ENCODE measurements at places on chromosomes 5 and 9.

DNA sequence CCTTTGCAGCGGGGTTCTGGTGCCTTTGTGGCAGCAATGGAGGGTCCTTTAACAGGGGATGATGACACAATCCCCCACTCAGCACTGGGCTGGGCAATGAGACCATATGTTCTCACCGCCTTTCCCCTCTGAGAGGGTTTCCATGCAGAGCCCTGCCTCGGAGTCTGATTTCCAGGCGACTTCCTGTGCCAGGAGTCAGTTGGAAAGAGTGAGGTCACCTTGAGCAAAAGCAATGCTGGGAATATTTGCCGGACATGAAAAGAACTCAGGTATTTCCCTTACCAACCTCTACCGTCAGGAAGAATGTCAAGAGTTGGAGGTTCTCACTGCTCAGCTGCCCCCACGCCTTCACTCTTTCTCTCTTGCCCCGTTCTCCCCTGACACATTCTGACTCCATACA, 284.2 kb upstream of the IRX1 start:
- no peak for DNase-seq

- no peak for DNase-seq
These were observed 219.6 kb downstream of the ADAMTS6 start for GRCh38 chr5:65262096-65262495.

- no peak for DNase-seq
These were observed 65.1 kb upstream of the IL33 start for GRCh38 chr9:6150483-6150882.

DNA sequence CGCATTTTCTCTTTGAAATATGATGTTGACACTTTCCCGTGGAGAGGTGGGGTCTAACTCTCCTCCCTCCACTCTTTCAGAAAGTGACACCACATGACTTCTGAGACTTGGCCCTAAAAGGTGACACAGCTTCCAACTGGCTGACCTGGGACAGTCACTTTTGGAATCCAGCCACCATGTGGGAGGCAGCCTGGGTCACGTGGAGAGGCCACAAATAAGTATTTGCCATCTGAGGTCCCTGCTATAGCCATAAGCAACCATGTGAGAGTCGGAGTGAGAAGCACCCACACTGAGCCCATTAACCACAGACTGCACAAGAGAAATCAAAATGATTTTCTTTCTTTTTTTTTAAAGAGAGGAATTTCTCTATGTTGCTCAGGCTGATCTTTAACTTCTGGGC, 4.1 kb upstream of the PHYKPL start:
- no peak for DNase-seq

- no peak for DNase-seq
These were observed 3.0 kb downstream of the EQTN start for GRCh38 chr9:27293996-27294395.

GRCh38 chr5:74375271-74375670, 265.3 kb downstream of the ENC1 start:
- no peak for DNase-seq

DNA sequence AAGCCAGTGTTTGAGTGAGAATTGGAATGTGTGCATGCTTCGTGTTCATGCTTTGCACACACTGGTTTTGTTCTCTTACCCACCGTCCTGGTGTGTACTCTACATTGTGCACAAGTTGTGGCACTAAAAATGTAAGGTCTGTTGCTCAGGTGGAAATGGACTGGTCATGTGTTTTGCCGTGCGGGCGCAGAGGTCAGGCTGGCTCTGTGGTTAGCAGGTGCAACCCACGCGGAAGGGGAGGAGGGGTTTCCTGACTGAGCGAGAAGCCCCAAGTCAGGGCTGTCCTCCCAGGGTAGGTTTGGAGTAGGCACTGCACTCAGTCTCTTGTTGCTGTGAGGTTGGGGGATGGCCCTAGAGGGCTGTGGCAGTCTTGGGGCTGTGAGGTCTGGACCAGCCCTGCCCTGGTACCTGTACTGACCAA, 86.6 kb downstream of the EHMT1 start:
- no peak for DNase-seq

DNA sequence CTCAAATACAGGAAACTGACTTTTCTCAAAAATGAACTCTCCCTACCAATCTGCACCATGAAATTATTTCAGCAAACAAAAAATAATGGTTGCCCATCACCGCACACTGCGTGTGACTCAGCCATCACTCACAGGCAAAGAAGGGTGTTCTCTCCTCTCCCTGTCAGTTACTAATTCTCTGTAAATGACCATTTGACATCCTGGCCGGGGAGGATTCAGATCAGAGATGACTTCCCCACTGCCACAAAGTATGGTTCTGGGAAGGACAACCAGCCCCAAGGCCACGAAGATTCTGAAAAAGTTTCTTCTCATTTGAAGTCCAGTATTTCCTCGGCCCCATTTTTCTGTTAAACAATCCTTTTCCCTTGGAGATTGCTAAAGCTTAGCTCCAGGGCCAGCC, 199.4 kb downstream of the AUH start:
- no peak for DNase-seq

DNA sequence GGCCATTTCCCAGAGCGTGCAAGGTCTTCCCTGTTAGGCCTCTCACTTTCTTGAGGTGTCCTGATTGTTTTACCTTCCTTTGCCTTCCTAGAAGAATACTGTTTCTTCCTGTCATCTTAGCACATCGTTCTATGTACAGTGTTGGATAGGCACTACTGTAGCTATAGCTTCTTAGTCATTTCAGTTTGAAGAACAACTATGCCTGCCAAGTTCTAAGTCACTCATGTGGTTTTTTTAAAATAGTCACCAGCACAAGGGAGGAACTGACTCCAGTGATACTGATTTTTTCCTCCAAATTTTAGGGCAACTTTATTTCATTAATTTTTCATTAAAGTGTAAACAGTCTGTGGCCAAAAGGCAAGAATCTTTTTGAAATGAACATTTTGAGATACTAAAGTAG, 122.4 kb upstream of the NR5A1 start:
- no peak for DNase-seq

- DNase-seq, result no peak
These were observed 25.5 kb upstream of the RUSC2 start for GRCh38 chr9:35464141-35465025.

DNA sequence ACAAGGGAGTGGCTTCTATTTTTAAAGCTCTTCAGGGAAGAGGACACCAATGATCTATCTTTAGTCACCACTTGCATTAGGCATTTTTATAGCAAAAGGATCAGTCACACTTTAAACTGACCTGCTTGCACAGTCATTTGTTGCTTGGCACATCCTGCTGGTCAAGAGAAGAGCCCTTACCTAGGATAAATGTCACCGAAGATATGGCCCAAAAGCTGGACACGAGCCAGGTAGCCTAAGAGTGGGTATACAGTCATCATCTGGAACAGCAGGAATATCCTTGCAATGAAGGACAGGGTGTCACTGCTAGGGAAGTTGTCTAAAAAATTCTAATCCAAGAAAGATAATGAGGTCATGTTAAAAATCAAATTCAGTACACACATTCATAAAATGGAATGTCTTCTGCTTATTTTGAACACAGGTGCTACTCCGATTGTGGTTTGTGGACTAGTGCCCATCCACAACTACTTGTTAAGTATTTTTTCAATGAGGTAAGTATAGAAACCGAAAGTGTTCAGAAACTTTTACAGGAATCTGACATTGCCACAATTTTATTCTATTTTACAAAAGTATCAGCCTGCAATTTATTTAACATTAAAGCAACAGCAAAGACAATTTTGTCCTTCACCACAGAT, 78.4 kb downstream of the SLC38A9 start:
- peak; percentile 2 for DNase-seq

GRCh38 chr9:136228107-136228875, 17.3 kb downstream of the QSOX2 start:
- DNase-seq, result no peak

DNA sequence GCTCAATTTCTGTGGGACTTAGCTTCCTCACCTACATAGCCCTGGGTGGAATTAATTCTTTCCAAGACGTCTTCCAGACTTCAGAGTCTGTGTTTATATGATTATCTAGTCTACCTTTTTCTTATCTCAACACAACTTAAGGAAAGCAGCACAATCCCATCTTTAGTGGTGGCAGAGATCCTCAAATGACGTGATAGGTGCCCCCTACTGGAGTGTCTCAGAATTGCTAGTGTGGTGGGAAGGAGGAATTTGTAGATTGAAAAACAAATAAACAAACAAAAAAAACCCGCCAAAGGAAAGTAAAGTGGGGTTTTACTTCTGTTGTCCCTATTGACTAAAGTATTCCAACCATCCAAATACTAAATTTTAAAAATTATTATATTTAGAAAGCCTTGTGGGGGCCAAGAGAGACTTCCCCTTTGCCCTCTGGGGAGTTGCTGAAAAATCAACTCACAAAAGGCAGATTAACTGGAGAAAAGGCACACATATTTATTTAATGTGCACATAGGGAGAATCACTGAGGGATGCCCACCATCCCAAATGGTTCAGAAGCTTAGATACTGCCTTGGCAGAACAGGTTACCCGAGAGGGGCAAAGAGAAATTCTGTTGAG, 283.3 kb downstream of the TMEM167A start:
- peak; percentile 52 for DNase-seq

- no peak for DNase-seq
These were observed 64.6 kb downstream of the GADD45G start for GRCh38 chr9:89669361-89669842.

- DNase-seq, result no peak
These were observed 22.7 kb downstream of the GRIA1 start for GRCh38 chr5:153513156-153513555.

DNA sequence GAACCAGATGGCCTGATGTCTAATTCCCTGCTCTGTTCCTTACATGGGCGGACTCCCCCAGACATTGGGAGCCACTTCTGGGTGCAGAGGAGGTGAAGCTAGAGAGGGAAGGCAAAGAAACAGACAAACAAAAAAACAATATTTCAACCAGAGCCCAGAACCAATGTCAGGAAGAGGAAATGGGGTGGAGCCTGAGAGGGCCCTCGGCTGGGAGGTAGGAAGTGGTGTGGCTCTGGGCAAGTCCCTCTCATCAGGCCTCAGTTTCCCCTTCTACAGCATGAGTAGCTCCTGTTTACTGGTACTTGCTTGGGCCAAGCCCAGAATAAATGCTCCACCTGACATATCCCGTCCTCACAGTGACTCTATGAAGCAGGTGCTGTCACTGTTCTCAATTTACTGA, 11.1 kb downstream of the SH2D3C start:
- DNase-seq, result no peak

- DNase-seq, result no peak
These were observed 29.9 kb downstream of the SPACA9 start for GRCh38 chr9:132908635-132909034.

- DNase-seq, result no peak
These were observed 65.2 kb downstream of the C9orf50 start for GRCh38 chr9:129555512-129556215.

GRCh38 chr5:135436951-135437418, 10.2 kb downstream of the DCANP1 start:
- no peak for DNase-seq

GRCh38 chr9:5195463-5195862, 10.0 kb upstream of the INSL6 start:
- no peak for DNase-seq

DNA sequence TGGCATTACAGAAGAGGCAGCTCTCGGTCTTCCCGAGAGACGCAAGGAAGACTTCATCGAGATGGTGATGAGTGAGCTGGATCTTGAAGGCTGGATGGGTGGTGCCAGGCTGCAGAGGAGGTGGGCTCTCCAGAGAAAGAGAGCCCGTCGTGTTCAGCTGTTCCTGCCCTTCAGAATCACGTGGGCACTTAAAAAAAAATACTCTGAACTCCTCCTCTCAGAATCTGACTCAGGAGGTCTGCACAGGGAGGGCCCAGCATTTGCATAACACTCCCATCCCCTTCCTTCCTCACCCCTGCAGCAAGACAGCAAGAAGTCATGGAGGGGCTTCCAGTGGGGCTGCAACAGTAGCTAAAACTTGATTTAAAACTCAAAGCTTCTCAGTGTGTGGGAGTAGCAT, 203.0 kb downstream of the ATPSCKMT start:
- no peak for DNase-seq

- no peak for DNase-seq
These were observed 23.9 kb upstream of the MYOT start for GRCh38 chr5:137843676-137844299.

- DNase-seq, result no peak
These were observed 180.8 kb downstream of the CARTPT start for GRCh38 chr5:71899865-71900342.

- no peak for DNase-seq
These were observed 117.6 kb upstream of the ANKRD55 start for GRCh38 chr5:56350597-56351170.

GRCh38 chr5:73822989-73823339, 197.0 kb downstream of the ARHGEF28 start:
- no peak for DNase-seq

DNA sequence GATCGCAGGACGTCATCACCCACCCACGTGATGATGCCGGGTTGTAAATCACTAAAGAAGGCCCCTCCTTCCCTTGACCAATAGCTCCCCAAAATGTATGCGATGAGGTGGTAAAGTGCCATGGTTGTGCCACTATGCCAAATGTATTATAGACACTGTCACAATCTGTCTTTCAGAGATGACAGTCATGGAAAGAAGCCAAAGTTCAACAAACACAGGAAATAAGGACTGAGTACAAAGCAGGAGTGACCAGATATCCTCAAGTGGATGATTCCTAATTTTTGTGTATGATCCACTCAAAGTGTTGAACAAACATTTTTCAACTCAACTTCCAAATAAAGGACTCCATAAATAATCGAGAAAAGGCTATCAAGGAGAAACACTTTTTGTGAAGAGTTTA, 12.5 kb downstream of the GLIS3 start:
- DNase-seq, result no peak

GRCh38 chr5:3597167-3598007, 1.8 kb downstream of the IRX1 start:
- DNase-seq, result no peak

GRCh38 chr5:176632745-176633144, 2.3 kb downstream of the EIF4E1B start:
- DNase-seq, result no peak

DNA sequence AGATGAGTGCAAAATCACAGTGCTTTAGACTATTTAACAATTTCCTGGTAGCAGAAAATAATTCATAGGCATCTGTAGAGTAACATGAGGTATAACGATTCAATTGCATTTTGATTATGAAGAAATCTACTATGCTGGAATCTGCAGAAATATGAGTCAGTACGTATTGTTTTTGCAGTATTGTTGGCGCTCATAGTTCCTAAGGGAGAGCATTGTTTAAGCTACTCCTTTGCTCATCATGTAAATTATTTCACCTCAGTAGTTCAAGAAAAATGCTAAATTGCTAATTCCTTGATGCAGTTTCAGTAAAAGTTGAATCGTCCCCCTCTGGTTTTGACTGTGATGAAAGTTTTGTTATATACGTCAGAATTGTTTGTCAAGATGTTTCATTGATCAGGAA, 458.4 kb downstream of the HINT1 start:
- DNase-seq, result no peak

GRCh38 chr5:74196233-74196632, 444.3 kb downstream of the ENC1 start:
- DNase-seq, result no peak

- DNase-seq, result no peak
These were observed 304.8 kb upstream of the ZNF462 start for GRCh38 chr9:106557996-106558667.

DNA sequence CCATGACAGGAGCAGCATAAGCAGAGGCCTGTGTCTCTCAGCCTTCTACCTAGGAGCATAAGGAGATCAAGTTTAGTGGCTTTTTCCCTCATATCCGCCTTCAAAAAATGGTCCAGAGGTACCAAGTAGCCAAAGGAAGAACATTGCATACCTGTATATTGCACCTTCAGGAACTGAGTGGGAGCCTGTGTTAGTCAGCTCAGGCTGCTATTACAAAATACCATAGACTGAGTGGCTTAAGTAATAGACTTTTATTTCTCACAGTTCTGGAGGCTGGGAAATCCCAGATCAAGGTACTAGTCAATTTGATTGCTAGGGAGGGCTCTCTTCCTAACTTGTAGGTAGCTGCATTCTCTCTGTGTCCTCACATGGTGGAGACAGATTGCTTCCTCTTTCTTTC, 597.4 kb upstream of the PTGER4 start:
- no peak for DNase-seq

Measured in erythroblast (primary cell).